ENCODE measurements at places on chromosomes 2 and 18.

DNA sequence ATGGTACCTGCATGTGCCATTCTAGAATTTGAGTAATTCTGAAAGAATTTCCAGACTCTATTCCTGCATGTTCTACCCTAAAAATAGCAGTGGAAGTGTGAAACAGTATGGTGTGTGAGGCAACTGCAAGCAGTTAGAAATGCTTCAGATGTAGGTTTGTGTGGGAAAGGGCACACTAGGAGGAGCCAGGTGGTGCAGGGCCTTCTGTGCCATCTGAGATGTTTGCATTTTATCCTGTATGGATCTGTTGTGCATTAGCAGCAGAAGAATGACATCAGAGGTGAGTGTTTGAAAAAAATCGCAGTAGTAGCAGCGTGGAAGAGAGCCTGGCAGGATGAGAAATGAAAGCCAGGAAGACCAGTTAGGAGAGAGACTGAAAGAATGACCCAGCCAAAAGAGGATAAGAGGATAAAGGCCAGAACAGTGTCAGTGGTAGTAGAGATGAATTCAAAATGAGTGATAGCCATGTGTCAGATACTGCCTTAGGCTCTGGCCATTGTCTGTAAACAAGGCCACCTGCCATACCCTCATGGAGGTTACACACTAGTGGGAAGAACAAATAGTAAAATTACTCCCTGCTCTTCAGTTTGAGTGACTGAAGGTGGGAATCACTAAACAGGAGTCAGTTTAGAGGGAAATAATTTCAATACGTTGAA lies 142.2 kb downstream of the PKP4 start:
- DNase-seq = no peak

- no peak for DNase-seq
Observed at GRCh38 chr2:31992025-31992579, 18.7 kb downstream of the MEMO1 start.

DNA sequence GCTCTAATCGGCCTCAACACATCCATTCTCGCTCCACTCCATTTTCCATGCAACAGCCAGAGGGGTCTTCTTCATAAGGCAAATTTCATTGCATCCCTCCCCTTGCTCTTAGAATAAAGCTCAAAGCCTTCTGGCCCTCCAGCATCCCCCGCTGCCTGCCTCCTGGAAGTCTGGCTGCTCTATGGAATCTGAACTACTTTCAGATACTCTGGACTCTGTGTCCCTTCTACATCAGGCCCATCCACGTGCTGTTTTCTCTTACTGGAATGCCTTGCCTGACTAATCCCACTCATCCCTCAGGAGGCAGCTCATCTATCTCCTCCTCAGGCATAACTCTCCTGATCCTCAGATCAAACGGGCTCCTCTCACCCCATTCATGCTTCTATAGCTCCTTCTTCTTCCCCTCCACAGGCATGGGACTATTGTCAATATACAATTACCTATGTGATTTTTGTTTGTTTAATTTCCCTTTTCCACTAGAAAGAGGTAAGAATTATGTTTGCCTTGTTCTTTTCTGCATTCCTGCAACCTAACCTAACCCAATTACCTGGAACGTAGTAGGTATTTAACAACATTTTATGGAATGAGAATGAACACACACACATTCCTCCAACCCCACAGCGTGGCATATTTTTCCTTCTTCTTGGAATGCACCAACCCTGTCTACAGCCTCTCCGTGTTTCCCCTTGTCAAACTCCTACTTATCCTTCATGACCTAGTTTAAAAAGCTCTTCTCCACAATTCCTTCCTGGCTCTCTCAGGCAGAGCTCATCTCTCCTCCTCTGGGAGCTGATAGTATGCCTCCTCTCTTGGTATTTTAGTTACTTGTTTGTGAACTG lies 49.5 kb downstream of the LBH start:
- no peak for DNase-seq

- DNase-seq = no peak
Observed at GRCh38 chr2:209470-209869, 54.4 kb downstream of the SH3YL1 start.

GRCh38 chr18:36572135-36572856 lies 256.5 kb downstream of the TPGS2 start:
- DNase-seq = peak; percentile 8

- DNase-seq = no peak
Observed at GRCh38 chr18:75438891-75439290, 11.4 kb upstream of the SMIM21 start.

DNA sequence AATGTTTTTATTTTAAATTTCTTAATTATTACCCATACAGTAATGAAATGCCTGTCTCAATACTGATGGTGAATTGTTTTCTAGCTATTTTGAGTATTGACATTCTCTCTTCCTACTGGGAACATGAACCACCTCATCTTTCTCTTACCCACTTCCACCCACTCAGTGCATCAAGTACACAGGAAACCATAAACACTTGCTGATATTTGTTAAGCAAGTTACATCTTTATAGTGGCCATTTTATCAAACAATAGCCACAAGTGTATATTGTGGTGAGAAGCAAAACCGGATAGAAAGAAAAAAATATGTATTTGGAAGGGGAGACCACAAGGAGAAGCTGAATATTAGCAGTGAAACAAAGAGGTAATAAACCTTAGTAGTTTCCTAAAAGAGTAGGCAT lies 368.1 kb upstream of the HNRNPA3 start:
- DNase-seq = no peak

- DNase-seq = no peak
Observed at GRCh38 chr2:7071154-7071553, 153.9 kb downstream of the RNF144A start.

- peak; percentile 19 for DNase-seq
Observed at GRCh38 chr2:127355407-127356008, 32.3 kb downstream of the MAP3K2 start.

DNA sequence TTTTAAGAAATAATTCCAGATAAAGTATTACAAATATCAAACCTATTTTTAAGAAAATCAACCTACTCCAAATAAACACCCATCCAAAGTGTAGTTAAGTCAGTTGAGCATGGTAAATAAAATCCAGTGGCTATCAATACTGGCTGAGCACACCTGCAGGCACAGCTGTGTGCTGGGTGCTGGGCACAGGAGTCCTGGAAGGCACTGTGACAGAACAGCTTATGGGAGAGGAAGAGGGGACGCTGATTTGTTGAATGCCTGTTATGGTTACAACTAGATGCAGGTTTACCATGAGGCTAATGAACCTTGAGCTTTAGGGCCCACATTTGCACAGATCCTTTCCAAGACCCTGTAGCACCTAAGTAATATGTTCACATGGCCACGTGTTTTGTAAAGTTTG lies 202.7 kb downstream of the MTX2 start:
- no peak for DNase-seq

- no peak for DNase-seq
Observed at GRCh38 chr2:231991664-231992063, 30.2 kb downstream of the DIS3L2 start.

GRCh38 chr2:146370826-146371225 lies 1474.0 kb upstream of the ACVR2A start:
- DNase-seq = no peak

GRCh38 chr2:128756365-128756717 lies 437.7 kb upstream of the HS6ST1 start:
- no peak for DNase-seq

DNA sequence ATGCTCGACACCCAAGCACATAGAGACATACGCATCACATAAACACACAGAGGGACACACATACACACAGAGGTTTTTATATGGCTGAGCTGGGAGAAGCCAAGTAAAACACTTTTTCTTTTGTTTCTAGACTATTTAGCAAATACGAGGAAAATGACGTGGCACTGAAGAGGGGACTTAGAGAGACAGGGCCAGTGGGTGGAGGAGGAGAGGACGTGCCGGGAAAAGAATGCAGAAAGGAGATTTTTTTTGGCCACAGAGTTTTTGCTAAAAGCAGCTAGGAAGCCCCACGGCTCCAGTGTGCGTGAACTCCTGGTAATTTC lies 168.5 kb upstream of the KLF7 start:
- DNase-seq = no peak

GRCh38 chr2:152623775-152624174 lies 93.5 kb downstream of the PRPF40A start:
- no peak for DNase-seq

GRCh38 chr2:3377279-3377611 lies 373 bp downstream of the EIPR1 start:
- no peak for DNase-seq

GRCh38 chr2:65622951-65623535 lies 190.6 kb upstream of the SPRED2 start:
- no peak for DNase-seq

GRCh38 chr2:45823723-45824206 lies 172.3 kb downstream of the PRKCE start:
- no peak for DNase-seq

DNA sequence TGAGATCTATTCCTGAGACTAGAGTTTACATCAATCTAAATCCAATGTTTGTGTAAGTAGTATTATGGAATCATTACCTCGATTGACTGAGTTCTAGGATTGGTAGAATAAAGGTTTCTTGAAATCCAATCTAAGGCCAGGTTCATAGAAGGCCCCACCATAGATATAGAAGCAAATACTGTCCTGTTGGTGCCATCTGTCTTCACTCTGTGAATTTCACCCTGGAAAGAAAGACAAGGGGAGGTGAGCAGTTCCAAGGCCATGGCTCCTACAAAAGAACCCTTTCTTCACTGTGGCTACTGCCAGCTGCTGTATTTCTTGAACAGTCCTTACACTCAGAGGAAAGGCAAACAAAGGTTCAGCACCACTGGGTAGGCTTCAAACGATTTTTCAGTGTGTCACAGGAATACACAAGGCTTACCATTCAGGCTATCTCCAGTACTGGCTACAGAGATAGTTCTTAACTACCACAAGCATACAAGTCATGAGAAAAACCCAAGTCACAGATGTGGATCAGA lies 137.0 kb downstream of the LRP2 start:
- DNase-seq = no peak

DNA sequence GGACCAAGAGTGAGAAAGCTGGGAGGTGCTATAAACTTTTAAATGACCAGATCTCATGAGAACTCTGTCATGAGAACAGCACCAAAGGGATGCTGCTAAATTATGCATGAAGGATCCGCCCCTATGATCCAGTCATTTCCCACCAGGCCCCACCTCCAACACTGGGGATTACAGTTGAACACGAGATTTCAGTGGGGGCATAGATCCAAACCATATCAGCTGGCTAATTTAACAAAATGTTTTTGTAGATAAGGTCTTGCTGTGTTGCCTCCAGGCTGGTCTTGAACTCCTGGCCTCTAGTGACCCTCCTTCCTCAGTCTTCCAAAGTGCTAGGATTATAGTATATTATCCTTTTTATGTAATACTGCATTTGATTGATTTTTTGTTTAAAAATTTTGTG lies 56.0 kb downstream of the NBEAL1 start:
- DNase-seq = no peak

DNA sequence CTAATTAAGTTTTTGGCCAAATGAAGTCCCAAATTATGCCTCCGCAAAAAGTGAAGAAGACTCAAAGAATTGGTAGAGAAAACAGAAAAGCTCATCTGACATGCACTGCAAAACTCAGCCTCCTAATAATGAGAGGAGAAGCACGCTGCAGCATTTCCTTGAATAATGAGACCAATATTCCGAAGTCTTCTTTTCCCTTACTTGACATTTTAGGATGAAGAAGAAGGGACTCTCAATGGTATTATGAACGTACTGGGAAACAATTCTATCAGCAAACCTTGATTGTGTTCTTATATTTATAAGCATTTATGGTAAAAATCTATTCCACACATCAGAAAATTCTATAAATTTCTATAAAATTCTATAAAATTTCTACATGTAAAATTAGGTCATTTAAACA lies 733.9 kb upstream of the ACVR2A start:
- DNase-seq = no peak

DNA sequence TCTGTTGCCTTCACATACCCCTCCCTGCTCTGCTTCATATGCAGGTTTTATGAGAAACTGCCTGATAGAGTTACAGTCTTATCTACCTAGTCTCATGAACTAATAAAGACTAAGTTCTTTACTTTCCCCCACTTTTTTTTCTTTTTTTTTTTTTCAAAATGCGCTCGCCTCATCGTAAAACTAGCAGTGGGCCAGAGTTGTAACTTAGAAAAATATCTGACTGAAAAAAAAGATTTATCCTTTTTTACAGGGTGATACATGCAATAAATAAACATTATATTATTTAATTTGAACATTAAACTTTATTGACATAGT lies 52.9 kb upstream of the STAT1 start:
- DNase-seq = no peak

DNA sequence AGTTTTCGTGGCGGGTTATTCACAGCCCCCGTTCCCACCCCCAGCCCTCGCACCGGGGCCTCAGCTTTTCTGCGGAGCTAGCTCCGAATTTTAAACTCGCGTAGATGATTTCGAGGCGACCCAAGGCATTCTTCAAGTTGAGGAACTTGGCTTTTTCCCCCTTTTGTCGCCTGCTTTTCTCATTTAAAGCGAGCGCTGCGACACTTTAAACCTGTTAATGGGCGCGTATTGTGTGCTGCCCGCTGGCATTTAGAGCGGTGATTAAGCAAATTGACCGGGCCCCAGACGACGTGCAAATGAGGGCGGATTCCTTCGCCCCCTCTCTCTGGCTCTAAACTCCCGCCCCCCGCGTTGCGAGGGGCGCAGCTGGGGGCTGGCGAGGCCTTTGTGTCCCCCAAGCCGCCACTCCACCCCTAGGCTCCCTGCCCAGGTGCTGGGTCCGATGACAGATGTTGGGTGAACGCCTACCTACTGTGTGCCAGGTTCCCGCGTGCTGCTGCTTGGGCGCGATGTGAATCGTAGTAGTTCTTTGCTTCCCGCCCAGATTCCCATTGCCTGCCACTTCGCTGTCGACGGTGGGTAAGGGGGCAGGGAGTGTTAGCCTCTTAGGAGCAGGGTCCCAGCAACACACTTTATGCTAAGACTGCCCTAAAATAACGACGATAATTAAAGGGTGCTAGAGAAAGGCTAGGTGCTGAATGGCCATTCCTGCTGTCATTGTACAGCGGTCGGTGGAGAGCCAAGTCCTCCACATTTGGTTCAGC lies 1.9 kb downstream of the TCF7L1 start:
- DNase-seq = no peak

- no peak for DNase-seq
Observed at GRCh38 chr2:49807689-49808088, 653.4 kb upstream of the FSHR start.

DNA sequence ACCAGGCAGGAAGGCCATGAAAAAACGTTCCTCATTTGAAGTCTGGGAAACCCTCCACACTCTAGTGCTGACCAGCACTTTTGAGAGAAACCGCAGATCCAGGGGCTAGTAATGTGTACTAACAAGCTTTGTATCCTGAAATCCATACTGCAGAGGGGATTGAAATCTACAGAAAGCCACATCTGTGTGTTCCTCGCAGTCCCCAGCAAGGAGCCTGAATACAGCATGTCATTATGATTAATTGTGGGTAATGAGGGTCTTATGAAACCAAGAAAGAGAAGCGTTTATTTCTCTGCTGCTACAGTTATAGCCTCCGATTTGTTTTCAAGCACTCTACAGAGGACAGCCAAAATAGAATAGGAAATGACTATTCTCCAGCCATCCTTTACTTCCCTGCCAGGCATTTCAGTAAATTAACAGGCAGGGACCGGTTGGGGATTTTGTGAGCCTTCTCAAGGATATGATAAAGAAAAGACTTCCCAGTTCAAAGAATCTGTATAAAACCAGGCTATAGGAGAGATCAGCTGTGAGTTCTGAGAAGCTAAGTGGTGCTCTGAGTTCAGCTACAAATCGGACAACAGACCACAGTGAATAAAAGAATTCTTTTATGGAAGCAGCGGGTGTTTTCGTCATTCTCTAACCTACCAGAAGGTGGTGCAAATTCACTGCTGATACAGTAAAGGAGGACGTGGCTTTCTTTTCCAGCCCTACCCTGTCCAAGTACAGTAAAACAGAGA lies 133.4 kb downstream of the INSIG2 start:
- DNase-seq = peak; percentile 15

GRCh38 chr18:46260016-46260878 lies 156.1 kb downstream of the HAUS1 start:
- DNase-seq = no peak

Data from stimulated activated naive CD8-positive, alpha-beta T cell treated with anti-CD3 and anti-CD28 coated beads, Interleukin-15, Interleukin-2, amounts not matched to agents 100 U/mL and 50 U/mL, for 24 hours (primary cell).